ENCODE measurements at places on chromosomes 6 and 20.

DNA sequence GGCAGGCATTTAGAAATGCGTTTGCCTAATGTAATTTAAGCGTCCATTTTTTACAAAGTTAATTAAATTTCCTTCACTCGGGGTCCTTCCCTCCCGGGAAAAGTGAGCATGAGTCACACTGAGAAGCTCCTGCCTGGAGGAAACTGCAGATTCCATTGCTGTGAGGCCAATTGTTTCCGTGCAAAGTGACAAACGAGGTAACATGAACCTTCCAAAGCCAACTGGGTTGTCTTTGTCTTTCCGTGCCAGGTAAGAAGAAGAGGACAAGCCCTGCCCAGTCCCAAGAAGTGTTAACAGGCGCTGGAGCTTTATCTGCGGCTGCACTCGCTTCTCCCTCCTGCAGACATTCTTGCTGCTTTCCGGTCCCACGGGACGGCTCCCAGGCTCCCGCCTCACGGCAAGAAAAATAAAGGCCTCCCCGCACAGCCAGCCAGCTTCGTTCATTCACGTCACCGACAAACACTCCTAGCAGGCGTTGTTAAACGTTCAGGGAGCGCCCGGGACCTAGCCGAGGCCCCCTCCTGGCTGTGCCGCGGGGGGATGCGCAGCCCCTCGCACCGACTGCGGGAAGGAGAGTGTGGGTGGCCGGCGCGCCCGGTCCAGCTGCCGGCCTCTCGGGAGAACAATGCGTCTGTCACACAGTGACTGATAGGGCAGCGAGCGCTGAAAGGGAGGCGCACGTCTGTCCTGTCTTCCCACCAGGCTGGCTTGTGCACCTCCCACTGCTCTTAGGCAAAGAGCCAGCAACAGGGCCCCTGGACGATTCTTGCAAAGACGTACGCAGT is 61.5 kb upstream of the HDDC2 start:
- no peak for DNase-seq

DNA sequence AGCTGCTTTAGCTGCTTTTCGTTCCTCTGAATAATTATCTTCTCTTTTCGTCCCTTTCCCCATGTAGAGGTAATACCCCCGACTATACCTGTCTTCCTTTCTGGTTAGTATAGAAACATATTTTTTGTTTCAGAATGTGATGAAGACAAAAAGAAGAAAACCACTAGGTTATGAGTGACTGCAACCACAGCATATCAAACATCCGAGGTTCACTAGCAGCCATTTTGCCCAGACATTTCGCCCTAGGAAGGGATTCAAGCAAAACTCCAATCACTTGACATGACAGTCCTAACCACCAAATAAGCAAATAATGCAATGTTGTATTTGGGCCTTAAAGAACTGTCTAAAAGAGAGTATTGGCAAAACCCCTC is 9.4 kb downstream of the SNX5 start:
- DNase-seq, result peak; percentile 8

DNA sequence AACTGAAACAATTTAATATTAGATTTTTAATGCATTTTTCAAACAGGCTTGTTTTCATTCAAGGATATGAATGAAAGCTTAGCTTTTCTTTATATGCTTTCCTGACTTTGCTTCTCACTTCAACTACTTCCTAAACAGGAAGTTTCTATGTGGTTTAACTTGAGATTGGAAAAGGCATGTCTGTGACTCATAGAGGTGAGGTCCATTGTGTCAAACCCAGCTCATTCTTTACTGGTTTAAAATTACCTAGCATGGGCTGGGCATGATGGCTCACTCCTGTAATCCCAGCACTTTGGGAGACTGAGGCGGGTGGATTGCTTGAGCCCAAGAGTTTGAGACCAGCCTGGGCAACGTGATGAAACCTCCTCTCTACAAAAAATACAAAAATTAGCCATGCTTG is 34.4 kb downstream of the EFHC1 start:
- no peak for DNase-seq

GRCh38 chr20:50012282-50013263 is 29.8 kb downstream of the SNAI1 start:
- DNase-seq, result no peak

DNA sequence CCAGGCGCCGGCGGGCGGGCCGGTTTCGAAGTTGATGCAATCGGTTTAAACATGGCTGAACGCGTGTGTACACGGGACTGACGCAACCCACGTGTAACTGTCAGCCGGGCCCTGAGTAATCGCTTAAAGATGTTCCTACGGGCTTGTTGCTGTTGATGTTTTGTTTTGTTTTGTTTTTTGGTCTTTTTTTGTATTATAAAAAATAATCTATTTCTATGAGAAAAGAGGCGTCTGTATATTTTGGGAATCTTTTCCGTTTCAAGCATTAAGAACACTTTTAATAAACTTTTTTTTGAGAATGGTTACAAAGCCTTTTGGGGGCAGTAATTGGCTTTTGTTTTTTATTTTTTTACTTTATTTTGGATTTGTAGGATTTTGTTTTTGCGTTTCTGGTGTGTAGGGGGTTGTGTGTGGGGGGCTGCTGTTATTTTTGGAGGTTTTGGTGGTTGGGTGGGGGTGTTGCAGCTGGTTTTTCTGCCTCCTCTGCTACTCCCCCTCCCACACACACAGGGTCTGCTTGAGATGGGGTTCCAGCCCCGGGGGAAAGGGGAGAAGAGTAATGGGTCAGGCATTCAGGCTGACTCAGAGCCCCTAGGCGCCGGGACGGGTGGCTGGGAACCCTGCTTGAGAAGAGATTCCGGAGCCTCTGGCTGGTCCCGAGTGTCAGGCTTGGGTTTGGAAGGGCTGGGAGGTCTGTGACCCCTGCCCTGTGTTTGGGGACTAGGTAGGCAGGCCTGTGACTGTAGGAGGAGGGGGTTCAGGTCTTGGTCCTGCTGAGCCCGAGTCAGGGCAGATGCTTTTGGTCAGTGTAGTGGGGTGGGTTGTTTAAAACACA is 2.0 kb downstream of the CEBPB start:
- peak; percentile 93 for DNase-seq

- DNase-seq, result no peak
Observed at GRCh38 chr20:33209789-33210188, 7.4 kb upstream of the BPIFA3 start.

DNA sequence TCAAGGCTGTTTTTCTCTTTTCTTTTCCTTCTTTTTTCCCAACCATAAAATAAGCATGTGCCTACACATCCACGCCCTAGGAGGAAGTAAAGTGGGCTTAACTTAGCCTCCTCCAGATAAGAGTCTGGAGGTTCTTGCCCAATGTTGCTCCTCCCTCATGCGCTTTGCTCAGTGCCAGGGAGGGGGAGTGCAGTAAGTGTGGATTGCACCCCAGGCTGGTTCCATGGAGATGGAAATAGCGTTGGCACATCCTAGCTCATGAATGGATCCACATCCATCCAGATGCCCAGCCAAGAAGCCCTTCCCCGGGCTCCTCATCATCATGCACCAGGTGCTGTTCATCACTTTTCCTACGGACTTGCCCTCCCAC is 58.2 kb downstream of the NEDD9 start:
- DNase-seq, result no peak

DNA sequence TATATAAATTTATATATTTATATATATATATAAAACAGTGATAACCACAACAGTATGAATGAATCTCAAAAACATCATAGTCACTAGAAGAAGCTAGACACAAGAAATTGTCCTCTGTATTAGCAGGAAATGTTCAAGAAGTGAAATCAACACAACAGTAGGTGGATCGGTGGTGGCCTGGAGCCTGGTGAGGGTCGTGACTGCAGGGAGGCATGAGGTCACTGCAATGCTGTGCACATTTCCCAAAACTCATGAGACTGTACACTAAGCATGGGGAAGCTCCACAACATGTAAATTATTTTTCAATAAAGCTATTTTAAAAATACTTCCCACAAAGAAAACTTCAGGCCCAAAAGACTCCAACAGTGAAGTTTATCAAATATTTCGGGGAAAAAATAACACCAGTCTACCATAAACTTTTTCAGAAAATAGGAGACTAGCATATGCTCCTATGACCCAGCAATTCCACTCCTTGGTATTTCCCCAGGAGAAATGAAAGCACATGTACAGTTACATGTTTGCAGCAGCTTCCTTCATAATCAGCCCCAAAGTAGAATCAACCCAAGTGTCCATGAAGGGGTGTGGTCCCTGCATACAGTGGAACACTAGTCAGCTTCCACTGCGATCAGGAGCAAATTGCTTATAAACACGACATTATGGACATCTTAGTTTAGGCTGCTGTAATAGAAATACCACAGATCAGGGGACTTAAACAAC is 144.2 kb downstream of the TBXT start:
- DNase-seq, result no peak

GRCh38 chr20:24699321-24700165 is 230.1 kb downstream of the SYNDIG1 start:
- DNase-seq, result no peak

- DNase-seq, result no peak
Observed at GRCh38 chr6:138545621-138545980, 46.3 kb upstream of the NHSL1 start.

DNA sequence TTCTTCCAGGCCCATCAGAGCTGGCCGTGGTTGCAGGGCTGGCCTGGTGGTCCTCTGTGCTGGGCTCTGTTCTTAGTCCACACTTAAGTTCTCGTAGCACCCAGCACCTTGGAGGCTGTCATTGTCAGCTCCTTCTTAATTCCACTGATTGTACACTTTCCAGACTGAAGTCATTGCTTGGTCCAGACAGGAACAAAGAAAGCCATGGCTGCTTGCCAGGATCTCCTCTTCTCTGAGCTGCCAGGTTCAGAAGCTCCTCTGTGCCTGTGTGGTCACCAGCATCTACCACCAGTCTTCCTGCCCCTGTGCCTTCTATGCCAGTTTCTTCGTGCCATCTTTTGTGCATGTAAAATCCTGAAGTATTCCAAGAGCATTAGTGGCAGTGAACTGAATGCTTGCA is 39.5 kb upstream of the PCMTD2 start:
- DNase-seq, result no peak

DNA sequence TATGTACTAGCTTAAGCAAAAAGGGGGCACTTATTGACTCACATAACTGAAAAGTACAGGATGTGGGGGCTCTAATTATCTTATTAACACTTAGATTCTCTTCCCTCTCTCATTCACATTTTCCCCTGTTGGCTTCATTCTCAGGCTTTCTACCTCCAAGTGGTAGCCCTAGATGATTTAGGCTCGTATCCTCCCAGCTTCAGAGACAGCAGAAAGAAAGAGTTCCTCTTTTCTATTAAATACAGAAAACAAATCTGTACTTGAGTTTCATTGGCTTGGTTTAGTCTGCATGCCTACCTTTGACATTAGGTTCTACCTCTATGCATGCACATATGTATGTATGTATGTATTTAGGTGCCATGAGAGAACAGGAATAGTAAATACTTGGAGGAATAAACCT is 15.5 kb upstream of the E2F3 start:
- no peak for DNase-seq

- no peak for DNase-seq
Observed at GRCh38 chr6:33201147-33201545, 479 bp downstream of the SLC39A7 start.

GRCh38 chr6:129493354-129493902 is 216.5 kb downstream of the ARHGAP18 start:
- no peak for DNase-seq

DNA sequence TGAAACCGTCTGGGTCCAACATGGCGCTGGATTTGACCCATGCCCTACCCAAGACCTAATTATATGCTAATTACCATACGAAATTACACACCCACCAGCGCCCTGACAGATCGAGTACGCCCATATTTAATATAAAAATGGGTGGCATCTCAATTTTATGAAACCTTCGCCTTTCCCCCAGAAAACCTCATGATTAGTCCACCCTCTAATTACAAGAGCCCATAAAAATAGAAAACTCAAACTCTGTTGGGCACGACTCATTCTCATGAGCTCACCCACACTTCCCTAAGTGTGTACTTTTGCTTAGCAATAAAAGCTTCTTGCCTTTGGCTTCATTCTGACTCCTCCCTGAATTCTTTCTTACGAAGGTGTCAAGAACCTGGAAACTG is 136.4 kb downstream of the OR2B2 start:
- no peak for DNase-seq

- DNase-seq, result no peak
Observed at GRCh38 chr6:56048601-56049000, 173.2 kb upstream of the BMP5 start.

DNA sequence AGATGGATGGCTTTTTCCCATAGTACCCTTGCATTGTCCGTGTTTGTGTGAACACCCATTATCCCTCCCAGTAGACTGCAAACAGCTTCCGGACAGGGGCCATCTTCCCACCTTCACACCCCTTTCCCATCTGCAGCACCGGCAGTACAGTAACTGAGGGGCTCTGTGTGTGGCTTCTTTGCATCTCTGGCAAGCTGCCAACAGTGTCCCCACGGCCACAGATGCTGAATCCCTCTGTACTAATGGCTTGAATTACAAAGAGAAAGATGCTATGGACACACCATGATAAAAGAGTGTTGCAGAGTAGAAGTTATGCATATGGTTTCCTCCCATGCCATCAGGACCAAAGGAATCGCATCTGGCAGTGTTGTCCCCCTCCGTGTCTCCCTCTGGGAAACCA is 101.1 kb upstream of the CDYL start:
- DNase-seq, result no peak

- DNase-seq, result no peak
Observed at GRCh38 chr20:21513881-21514540, at the start of gene NKX2-2. NKX2-2 (minus strand) TSS chr20:21514064; CDS start chr20:21513669, 395 bp downstream.

DNA sequence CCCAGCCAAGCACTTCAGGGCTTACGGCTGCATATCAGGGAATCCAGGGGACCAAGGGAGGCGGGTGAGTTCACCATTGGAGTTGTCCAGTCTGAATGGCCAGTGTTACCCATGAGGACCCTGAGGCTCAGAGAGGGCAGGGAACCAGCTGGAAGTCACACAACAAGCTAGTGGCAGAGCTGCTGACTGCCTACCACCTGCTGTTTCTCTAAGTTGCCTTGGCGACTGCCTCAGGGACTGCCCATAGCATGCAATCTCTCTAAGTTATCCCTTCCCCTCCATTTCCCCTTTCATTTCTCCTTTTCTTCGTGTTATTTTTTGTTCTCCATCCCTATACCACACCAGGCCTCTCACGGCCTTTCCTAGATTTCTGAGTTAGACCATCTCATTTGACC is 71.8 kb upstream of the SIRPA start:
- no peak for DNase-seq

GRCh38 chr20:21874127-21874526 is 168.7 kb downstream of the PAX1 start:
- DNase-seq, result no peak

DNA sequence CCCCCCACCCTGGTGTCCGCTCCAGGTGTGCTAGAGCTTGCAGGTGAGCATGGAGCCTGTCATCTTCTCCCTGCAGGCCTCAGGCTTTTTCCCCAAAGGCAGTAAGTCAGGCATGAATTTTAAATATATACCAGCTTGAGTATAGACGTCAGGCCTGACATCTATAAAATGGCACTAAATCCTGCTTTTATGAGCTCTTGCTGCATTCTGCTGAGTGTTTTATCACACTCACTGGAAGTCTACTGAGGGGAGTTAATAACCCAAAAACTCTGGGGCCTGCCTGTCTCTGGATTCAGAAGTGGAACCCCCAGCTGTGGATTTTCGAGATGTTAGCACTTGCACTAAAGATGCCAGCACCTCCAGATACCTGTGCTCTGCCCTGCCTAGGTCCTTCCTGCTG is 133.4 kb upstream of the TOP1 start:
- no peak for DNase-seq

GRCh38 chr20:43736588-43737158 is 9.9 kb upstream of the GTSF1L start:
- no peak for DNase-seq

Data from hematopoietic multipotent progenitor cell treated with erythropoietin and hydrocortisone succinate and interleukin-3 and kit ligand, for 17 days (in vitro differentiated cells).